ENCODE measurements at places on chromosomes 2 and 18.
A peak's percentile ranks its signal among the peaks of the same experiment; 100 is the strongest.

DNA sequence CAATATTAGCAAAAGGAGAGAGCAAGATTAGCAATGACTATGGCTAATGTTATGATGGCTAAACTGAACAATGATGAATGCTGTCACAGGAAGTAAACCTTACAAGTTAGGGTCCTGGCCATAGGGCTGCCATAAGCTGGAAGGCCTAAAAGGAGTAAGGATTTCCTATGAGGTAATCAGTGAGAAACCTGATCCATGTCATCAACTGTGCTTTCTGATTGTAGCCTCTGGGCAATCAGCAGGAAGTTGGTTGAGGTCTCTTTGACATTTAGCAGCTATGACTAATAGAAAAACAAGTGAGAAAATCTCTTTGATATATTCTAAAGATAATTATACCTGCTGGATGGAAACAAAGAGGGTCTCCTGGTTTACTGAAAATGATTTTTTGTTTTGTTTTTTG, 193.0 kb downstream of the RAB3GAP1 start:
- peak; percentile 42 for DNase-seq

- DNase-seq = no peak
These were observed 31.5 kb downstream of the TRABD2A start for GRCh38 chr2:84849271-84849952.

DNA sequence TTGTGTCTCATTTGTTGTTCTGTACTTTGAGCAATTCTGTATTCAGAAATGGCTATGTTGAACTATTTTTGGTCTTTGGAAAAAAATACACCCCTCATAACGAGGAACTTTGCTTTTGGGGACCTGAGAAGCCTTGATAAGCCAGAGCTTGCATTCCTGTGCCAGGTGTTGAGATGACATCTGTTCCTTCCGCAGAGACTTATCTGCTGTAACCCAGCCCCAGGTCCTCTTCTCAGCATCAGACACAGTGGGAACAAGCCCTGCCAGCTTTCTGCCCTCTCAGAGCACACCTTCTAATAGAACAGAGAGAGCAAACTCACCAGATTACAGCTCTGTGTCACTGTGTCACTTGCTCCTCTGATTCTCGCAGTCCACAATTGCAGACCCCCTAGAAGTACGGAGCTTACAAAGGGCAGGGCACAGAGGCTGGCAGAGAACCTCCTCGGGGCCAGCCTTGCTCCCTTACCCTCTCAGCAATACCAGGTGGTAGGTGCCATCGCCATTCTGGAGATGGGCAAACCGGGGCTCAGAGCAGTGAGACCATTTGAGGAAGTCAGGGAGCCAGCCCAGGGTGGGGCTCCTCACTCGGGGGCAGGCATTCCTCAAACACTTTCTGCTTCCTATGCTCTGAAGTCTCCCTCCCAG, 97.4 kb downstream of the DDX1 start:
- DNase-seq = no peak

DNA sequence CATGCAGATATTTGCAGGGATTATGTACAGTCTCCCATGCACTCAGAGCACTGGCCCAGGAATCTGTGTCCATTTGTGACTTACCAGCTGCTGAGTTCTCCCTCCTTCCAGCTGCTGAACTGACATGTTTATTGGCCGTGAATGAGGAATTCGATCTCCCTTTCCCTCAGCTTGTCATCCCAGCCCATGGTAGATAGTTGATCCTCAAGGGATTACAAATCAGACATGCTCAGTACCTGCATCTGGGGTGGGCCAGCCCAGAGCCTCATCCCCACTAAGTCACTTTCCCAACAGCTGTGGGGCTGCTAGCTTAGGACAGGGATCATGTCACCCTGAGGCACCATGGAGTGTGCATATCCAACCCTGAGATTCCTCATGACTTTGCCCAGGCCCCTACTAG, 1284.9 kb upstream of the LRRTM1 start:
- no peak for DNase-seq

GRCh38 chr18:23591011-23591410, 4.7 kb upstream of the NPC1 start:
- DNase-seq = peak; percentile 59

GRCh38 chr18:45054636-45055035, 373.9 kb downstream of the SETBP1 start:
- DNase-seq = no peak

- no peak for DNase-seq
These were observed 270.2 kb downstream of the EN1 start for GRCh38 chr2:118577202-118577601.

GRCh38 chr18:62085756-62086155, 101.1 kb downstream of the PIGN start:
- no peak for DNase-seq

Data from fibroblast of villous mesenchyme (primary cell).